ENCODE measurements at places on chromosomes 7 and 10. TPM values are rescaled to one million over a fixed set of nuclear protein-coding genes. Genes with fewer than 3 reads are reported as not detected.
A peak's percentile ranks its signal among the peaks of the same experiment; 100 is the strongest.

LRRD1 gene
- total RNA-seq = not detected

SPDYE16 gene
- 0.71 TPM for total RNA-seq

SDK1 gene
- total RNA-seq = 0.25 TPM

PNLIP gene
- total RNA-seq = not detected

OR6B1 gene
- total RNA-seq = not detected

DNA sequence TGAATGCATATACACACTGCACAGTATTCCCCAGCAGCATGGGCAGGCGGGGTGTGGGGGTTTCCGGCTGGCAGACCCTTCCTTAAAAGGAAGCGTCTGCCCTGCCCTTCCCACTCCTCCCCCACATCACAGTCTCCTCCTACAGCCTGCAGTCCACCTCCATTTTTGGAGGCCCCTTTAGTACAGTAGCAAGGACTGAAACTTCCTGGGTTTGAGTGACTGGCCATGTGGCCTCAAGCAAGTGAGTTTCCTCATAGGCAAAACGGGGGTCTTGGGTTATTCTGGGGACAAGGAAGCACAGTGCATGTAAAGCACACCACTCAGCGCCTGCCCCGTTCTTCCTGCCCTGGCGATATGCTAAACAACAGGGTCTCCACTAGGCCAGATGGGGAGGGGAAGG lies 62.1 kb upstream of the COL13A1 start:
- peaks cover 14% of the 10 kb centered on the region for H3K4me1 ChIP-seq
- no peak for DNase-seq
- H3K4me3 ChIP-seq = no peak overlapping the region
- peaks cover 12% of the 10 kb centered on the region for H3K27me3 ChIP-seq

GRCh38 chr7:36633377-36633776 lies 90.9 kb downstream of the AOAH start:
- no peak overlapping the region for H3K4me3 ChIP-seq
- H3K4me1 ChIP-seq = peaks cover 18% of the 10 kb centered on the region
- peak overlapping the region; percentile 13 for H3K27ac ChIP-seq
- H3K27me3 ChIP-seq = no peaks in the 10 kb centered on the region
- no peak for DNase-seq

GRCh38 chr7:46908770-46909169 lies 673.1 kb downstream of the TNS3 start:
- no peak for DNase-seq
- H3K36me3 ChIP-seq = no peaks in the 10 kb centered on the region
- no peak overlapping the region for H3K4me3 ChIP-seq
- no peak overlapping the region for H3K27ac ChIP-seq

GRCh38 chr10:70656489-70656888 lies 15.8 kb upstream of the ADAMTS14 start:
- H3K4me1 ChIP-seq = peaks cover 8% of the 10 kb centered on the region
- DNase-seq = no peak
- no peak overlapping the region for H3K27ac ChIP-seq
- peaks cover 16% of the 10 kb centered on the region for H3K27me3 ChIP-seq
- peaks cover 3% of the 10 kb centered on the region for H3K36me3 ChIP-seq

- H3K27ac ChIP-seq = no peak overlapping the region
- no peak overlapping the region for H3K4me3 ChIP-seq
- peaks cover 50% of the 10 kb centered on the region for H3K36me3 ChIP-seq
- no peak for DNase-seq
These were observed 18.8 kb upstream of the CLDN12 start for GRCh38 chr7:90384433-90384832.

Data from activated naive CD8-positive, alpha-beta T cell treated with anti-CD3 and anti-CD28 coated beads, Interleukin-2, amount 10 ng/mL, durations not matched to agents 7 days and 5 days (primary cell).